ENCODE measurements at places on chromosomes 6 and 20.

DNA sequence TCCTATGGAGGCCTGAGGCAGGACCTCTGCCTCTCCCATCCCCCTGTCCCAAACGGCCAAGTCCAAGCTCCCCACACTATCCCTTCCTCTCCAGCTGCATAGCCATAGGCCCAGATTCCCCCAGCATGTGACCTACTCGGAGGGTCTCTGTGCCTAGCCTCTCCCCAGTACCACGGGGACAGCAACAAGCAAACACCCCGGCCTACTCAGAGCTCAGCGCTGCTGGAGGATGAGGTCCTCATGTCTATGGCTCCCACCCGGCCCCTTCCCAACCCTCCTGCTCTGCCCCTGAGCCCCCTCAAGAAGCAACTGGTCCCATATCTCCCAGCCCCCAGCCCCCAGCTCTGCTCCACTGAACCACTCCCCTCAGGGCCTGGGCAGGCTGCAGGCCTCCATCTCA, 24.2 kb downstream of the RNASET2 start:
- DNase-seq = no peak

DNA sequence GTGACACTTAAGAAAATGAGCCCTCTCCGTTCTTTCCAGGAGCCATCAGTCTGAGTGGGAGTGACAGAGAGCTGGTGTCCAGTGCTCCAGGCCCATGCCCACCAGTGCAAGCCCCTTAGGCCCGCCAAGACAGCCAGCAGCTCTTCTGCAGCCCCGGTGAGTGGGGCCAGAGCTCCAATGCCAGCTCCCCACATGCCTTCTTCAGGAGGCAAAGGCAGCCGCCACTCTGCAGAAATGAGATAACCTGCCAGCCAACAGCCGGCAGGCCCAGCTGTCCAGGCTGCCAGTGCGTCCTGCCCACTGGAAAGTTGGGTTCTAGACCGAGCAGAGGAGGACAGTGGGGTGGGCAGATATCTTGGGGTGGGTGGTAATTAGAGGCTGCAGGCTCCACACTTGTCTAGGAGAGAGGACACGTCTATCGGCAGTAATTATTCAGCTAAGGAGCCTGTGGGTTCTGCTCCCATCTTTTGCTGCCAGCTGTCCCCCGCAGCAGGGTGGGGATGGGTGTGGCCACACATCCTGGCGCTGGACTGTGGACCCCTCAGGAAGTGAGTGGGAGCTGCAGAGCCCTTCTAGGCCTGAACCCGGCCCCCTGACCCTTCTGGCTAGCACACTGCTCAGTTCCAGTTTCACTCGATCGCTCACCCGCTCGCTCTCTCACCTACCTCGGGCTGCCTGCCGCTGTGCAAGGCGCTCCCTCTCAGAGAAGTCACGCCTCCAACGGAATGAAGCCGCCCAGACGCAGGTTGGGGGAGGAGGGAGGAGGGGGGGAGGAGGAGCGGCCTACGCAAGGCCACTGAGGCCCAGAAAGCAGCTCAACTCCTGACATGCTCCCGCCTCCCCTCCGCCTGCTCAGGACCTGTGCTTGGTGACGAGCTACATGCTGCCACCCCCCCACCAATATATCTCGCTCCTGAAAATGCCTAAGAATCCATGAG, 3.6 kb downstream of the GRM4 start:
- no peak for DNase-seq

- no peak for DNase-seq
Measured at GRCh38 chr6:11847515-11848345, 69.1 kb upstream of the ADTRP start.

DNA sequence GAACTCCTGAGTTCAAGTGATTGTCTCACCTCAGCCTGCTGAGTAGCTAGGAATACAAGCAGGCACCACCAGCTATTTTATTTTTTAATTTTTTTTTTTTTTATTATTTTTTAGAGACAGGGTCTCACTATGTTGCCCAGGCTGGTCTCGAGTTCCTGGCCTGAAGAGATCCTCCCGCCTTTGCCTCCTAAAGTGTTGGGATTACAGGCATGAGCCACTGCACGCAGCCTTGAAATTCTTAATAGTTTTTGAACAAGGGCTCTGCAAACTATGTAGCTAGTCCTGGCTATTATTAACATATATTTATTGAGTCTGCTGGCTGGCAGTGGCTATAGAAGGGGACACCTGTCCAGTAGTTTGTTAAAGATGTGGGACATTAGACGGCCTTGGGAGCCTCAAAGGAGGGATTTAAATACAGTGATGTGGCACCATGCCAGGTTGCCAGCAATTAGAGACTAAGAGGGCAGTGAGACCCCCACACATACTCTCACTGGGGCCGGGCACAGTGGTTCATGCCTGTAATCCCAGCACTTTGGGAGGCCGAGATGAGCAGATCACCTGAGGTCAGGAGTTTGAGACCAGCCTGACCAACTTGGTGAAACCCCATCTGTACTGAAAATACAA, 21.1 kb upstream of the TAF8 start:
- DNase-seq = no peak

GRCh38 chr20:965956-966355, 36.2 kb downstream of the RSPO4 start:
- no peak for DNase-seq
